ENCODE measurements at places on chromosomes 5 and 9.

DNA sequence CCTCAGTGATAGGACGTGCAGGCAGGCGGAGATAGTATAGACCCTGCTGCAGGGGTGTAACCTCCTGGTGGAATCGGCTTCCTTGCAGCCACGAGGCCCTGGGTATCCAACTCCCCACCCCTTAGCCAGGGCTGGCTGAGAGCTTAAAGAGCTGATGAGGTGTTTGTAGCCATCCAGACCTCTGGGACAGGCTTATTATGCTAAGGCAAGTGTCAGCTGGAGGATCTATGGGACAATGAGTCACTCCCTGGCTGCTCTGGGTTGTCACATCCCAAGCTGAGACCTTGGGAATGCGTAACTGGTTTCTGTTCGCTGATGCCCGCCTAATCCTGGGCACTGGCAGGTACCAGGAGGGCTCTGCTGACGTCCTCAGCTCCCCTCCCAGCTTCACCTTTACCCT lies 38.9 kb downstream of the DAB2IP start:
- DNase-seq, result no peak

- DNase-seq, result no peak
Observed at GRCh38 chr5:82808960-82809359, 268.2 kb downstream of the TMEM167A start.

GRCh38 chr5:120538644-120539043 lies 74.5 kb downstream of the PRR16 start:
- no peak for DNase-seq

- no peak for DNase-seq
Observed at GRCh38 chr5:75756211-75756610, 39.0 kb upstream of the POC5 start.

DNA sequence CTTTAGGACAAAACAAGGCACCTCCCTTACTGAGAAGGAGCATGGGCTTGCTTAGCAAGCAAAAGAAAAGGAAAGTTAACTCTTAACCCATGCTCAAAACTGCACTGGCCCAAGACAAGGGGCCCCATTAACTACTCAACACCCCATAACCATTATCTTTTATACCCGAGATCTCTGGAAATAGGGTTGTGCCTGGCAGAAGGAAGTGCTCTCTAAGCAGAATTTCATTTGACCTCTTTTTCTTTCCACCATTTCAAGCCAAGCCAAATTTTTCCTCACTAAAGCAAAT lies 167.2 kb downstream of the RASEF start:
- no peak for DNase-seq

DNA sequence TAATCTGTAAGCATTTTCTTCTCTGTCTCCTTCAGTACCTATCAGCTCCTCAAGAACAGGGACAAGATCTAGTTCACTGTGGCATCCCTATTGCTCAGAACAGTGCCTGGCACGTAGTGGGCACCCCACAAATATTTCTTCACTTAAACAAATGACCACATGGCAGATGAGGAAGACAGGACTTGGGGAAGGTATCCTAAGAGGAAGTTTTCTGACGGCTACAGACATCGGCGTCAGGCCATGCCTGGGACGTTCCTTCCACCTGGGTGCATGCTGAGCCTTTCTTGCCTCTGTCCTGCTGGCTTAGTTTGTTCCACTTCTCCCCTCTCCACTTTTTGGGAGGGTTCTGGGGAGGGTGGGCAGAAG lies 60.2 kb downstream of the NEURL1B start:
- DNase-seq, result no peak

DNA sequence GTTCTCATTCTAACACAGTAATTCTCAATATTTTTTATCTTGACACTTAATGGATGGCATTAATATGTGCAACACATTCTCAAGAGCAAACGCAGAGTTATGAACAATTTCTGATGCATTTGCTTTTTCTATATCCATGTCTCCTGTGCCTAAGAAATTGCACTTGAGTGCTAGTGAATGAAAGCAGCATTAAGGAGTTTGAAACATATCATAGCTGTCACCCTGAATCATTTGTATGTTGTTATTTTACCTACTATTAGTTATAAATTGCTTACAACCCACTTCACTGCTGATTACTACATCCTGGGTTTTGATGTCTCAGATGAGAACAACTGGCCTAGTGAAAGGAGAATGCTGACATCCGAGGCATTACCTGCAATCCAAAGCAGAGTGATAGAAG lies 387.3 kb downstream of the RASEF start:
- DNase-seq, result no peak

GRCh38 chr5:172459783-172460165 lies 5.4 kb upstream of the SH3PXD2B start:
- DNase-seq, result no peak

DNA sequence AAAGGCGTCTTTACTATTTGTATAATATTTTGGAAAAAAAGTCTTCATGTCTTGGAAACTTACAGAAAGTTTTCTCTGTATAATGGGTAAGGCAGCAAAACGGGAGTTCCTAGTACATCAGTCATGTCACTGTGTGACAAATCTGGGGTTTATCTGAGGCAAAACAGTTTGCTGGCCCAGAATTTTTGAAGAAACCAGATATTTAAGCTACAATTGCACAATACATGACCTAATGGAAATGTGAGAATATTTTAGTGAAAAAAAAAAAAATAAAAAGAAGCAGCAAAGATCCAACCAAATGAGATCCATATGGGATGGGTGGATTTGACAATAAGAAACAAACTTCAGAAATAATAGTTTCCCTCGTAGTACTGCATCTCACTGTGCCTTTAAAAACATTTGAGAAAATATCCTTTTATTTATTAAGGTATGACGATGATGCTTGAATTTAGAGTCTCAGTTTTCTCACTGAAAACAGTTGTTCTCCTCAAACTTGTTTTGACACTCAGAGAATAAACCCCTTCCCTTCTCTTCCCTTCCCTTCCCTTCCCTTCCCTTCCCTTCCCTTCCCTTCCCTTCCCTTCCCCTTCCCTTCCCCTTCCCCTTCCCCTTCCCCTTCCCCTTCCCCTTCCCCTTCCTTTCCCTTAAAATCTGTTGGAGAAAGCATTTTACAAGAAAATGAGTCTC lies 180.5 kb upstream of the TUT7 start:
- DNase-seq, result no peak

DNA sequence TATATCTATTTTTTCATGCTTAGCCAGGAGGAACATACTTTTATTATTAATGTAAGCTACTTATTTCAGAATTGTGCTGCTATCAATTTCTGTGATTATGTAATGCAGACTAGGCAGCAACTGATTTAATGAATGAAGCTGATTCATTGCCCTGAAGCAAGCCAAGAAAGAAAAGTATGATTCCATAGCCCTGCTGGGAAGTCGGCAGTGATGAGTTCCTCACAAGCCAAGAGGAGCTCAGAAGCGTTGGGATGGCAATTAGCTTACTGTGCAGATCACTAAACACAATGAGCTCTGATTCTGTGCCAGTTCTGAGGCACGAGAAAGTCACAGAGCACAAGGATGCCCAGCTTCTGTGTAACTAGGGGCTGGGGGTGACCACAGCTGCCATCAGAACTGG lies 254.3 kb upstream of the KLF9 start:
- no peak for DNase-seq

- no peak for DNase-seq
Observed at GRCh38 chr9:113352411-113352810, 3.1 kb downstream of the BSPRY start.

GRCh38 chr5:120326651-120327050 lies 137.4 kb upstream of the PRR16 start:
- no peak for DNase-seq

- no peak for DNase-seq
Observed at GRCh38 chr5:107415762-107416161, 255.0 kb downstream of the EFNA5 start.

DNA sequence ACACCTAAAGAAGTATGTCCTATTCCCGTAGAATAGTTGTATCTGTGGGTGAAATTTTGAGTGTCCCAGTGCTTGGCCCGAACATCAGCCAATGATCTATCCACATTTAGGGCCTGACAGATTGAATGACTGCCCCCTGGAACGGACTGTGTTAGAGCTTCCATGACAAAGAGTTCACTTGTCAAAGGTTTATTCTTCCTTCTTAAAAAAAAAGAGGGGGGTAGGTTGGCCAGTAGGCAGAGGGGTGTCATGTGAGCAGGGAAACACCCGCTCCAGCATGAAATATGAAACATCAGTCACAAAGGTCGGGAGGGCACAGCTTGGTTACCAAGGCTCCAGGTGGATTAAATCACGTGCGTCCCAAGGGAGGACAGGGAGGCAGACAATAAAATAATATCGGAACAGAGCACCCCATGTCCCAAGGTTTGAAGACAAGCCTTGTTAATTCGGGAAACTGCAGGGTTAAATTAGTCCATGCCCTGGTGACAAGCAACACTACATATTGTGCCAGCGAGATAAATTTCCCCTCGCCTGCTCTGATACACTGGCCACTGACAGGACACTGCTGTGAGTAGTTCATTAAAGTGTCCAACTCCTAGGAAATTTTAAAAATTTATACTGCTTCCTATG lies 401.2 kb downstream of the IRX1 start:
- DNase-seq, result no peak

- no peak for DNase-seq
Observed at GRCh38 chr5:126513703-126514102, 81.3 kb downstream of the ALDH7A1 start.

DNA sequence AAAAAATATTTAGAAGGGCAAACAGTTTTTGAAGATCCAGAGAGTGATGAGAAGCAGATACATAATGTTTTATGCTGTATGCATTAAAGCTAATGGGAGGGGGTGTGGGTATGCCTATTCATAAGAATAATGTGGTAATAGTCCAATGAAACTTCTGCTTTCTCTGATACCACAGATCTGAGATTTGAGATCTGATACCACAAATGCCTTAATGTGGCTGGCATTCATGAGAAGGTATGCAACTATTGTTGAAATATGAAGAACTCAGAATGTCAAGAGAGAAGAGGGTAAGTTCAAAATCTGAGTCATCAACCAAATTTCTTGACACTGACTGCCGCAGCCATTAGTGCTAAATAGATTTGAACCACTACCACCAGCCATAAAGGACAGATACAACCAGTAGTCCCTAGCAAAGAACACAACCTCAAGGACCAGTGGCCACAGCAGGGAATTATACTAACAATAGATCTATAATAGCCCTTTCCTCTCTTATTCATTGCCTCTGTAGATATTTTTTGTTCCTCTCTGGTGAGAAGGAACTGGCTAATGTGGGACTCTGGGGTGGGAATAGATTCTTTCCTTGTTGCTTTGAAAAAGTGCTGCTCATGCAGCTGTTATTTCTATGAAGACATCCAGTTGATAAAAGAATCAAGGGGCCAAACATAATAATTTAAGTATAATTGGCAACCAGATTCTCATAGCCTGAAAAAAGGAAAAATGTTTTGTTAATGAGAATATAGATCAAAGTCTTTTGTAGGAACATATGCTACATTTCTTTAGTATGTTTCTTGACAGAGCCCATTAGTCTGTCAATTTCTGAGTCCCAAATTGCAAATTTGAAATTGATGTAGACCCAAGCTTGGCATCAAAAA lies 256.5 kb upstream of the ZNF608 start:
- peak; percentile 48 for DNase-seq

DNA sequence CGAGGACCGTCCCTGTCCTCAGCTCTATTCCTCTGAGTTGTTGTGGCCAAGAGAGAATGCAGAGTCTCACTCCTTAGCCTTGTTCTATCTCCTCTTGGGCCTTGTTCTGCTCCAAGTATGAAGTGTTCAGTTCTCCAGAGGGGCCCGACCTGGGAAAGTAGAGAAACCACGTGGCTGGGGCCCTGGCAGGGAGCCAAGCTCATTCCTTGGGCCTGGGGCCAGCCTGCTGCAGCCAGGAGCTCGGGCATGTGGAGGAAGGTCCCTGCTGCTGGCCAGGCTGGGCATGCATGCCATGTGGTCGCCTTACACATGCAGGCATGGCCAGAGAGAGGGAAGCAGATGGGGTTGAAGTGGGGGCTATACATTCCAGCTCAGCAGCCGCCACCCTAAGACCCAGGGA lies 60.7 kb downstream of the COL27A1 start:
- no peak for DNase-seq

DNA sequence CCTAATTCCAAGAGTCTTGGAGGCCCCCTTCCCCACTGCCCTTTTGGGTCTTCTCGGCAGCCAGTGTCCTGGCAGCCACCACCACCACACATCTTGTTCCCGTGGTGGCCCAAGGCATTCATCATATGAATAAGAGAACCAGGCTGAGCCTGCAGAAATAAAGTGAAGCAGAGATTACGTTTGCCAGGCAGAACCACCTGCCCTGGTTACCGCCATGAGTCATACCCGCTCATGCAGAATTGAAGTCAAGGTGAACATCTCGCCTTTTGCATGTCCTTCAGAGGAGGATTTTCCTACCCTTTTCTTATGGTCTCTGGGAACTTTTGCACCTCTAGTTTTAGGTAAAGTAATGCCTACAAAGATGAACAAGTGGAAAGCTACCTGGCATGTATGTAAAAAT lies 119.5 kb upstream of the LMX1B start:
- no peak for DNase-seq

GRCh38 chr5:36744773-36745589 lies 131.6 kb upstream of the NIPBL start:
- DNase-seq, result peak; percentile 55

DNA sequence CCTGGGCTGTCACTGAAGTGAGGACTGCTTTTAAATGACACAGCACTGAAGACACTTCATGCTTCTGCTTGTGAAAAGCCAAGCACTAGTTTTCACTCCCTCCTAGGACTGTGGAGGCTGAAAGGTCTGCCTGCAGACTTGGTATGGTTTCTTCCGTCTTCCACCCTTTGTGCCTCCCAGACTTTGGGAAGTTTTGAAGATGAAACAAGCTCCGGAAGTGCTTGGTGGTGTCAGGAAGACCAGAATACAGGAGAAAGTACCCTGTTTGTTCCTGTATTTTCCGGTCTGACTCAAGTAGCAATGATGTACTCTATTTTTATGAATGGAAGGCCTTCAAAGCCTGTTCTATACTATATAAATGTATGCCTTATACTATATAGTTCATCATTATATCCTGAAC lies 222.7 kb downstream of the PDZD2 start:
- no peak for DNase-seq

DNA sequence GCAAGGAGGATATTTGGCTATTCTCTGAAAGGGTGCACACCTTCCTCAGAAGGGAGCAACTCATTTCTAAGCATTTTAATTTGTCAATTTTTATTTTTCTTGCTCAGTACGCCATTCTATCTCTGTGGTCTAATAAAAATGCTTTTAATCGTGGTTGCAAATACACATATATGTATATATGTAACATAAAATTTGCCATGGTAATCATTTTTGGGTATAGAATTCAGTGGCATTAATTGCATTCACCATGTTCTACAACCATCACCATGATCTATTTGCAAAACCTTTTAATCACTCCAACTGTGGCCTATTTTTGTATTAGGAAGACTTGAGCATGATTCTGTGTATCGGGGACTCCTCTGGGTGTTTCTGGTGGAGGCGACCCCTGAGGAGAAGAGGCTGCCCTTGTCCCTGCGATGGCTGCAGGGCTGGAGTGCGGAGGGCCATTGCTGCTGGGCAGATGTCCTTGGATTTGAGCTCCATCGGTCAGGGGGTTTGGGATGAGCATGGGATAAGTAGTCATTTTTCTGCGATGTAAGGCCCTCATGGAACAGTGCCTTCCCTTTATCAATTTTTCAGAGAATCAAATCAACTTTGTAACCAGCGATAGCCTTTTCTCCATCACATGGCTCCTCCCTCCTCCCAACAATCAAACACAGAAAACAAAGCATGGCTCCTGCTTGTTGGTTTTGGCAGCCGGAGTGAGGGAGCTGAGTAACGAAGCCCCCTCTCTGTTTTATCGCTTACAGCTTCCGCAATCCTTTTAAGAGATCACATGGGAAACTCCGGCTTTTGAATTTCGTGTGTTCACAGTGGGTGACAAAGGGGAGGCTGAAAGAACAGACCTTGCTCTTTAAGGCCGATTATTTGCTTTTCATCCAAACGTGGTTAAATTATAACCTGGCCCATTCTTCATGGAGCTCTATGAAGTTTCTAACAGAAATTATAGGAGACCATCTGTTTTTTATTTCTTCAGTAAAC lies 187.3 kb downstream of the TENT4A start:
- no peak for DNase-seq

Measured in DND-41 (cell line).